Hippocampal formation (tissue), 2 donors: ENCODE measurements at places on chromosomes 1 and 21.

GRCh38 chr1:180590889-180591288 is 32.1 kb downstream of the OVAAL start:
- no peak for DNase-seq

GRCh38 chr1:204136814-204137213 is 15.0 kb downstream of the ETNK2 start:
- no peak for DNase-seq

DNA sequence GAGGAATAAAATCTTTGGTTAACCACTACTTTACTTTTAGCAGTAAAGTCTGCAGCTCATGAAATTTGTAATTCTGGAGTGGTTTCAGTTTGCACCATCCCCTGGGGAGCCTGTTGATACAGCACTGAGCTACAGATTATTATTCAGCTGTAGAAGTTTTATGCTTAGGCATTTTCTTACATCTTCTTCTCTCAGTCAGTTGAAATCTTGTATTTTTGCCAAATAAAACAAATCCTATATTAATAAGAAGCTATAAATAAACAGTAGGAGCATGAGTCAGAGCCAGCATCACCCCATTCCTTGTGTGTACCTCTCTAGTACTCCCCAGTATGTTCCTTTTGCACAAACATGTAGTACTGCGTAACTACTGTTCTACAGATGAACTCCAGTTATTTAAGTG is 118.9 kb downstream of the ATF6 start:
- DNase-seq = no peak

- DNase-seq = no peak
Observed at GRCh38 chr1:193555662-193556441, 369.4 kb upstream of the B3GALT2 start.

DNA sequence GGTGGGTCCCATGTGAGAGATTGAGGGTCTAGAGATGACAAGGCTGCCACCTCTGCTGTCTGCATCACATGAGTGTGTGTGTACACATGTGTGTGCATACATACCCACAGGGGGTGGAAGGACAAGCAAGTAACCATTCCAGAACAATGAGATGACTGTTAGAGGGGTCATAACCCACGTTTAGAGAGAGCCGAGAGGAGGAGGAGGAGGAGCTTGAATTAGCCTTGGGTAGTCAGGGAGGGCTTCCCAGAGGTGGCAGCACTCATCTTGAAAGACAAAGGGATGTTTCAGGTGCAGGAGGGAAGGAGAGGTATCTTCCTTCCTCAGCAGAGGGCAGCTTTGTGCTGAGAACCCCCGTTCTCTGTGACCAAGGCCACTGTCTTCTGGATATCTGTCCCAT is 21.3 kb downstream of the TNFRSF1B start:
- DNase-seq = no peak

DNA sequence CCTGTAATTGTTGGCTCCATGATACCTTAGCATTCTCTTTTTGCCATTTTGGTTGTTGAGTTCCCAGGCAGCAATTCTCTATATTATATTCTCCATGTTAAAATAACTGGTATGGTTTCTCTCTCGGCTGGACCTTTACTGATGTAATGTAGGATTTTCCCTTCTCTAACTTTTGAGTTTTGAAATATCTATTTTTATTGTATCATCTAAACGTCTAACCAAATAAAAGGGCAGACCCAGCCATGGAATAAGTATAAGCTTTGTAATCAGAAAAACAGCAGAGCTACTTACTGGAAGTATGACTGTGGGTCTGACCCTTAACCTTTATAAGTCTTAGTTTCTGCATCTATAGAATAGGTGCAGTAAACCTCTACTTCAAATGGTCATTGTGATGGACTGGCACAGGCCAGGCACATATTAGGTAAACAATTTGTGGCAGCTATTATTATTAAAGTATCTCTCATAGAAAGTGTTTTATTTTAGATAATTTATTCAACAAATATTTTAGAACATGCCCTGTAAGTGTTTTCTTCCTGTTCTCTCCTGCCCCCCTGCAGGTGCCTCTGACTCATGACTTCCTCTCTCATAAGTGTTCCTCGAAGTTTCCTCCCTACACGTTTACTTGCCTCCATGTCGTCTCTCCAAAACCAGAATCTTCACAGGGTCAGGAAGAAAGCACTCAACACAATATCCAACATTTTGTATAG is 224.9 kb upstream of the FGGY start:
- DNase-seq = no peak

GRCh38 chr1:101238681-101239094 is 1.9 kb downstream of the S1PR1 start:
- peak; percentile 60 for DNase-seq

- no peak for DNase-seq
Observed at GRCh38 chr1:206778031-206778430, 5.7 kb upstream of the IL10 start.

DNA sequence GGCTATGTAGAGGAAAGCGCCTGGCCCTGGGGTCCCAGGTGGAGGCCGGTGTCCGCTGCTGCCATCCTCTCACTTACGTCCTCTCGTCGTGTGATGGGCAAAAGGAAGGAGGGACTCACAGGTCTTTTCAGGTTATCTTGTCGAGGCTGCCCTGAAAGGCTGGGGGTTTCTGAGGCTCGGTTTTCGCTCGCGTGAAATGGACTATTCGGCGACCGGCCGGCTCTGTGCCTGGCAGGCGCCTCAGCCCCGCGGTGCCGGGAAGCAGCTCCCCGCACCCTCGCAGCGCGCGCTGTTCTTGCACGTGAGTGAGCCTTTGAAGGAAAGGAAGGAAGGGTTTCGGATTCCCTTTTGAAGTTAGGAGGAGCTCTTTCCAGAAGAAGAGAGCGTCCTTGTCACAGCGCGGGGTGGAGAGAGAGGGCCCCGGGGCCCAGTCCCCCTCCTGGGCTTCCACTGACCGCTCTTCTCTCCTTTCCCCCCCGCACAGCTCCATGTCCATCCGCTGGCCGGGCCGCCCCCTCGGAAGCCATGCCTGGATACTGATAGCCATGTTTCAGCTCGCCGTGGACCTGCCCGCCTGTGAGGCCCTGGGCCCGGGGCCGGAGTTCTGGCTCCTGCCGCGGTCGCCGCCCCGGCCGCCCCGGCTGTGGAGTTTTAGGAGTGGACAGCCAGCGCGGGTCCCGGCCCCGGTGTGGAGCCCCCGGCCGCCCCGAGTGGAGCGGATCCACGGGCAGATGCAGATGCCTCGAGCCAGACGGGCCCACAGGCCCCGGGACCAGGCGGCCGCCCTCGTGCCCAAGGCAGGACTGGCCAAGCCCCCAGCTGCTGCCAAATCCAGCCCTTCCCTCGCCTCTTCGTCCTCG is 57.2 kb downstream of the AJAP1 start:
- no peak for DNase-seq

DNA sequence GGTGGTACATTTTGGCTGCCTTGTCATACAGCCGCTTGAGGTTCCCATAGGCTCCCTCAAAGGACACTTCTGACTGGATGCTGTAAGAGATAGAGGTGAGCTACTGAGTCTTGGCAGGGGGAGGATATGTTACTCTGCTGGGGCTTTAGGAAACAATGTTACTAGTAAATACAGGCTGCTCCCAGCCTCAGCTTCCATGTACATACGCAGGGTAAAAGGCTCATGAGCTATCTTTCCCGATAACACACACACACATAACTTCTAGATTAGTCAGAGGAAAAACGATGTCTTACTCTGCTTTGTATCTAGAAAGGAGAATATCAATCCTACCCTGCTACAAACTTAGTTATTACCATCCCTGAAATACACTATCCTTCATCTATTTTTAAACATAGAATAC is 14.3 kb downstream of the SMG5 start:
- no peak for DNase-seq

- DNase-seq = no peak
Observed at GRCh38 chr1:207833381-207833780, 77.5 kb downstream of the CD34 start.

GRCh38 chr1:32455958-32456357 is 8.9 kb upstream of the ZBTB8B start:
- no peak for DNase-seq

DNA sequence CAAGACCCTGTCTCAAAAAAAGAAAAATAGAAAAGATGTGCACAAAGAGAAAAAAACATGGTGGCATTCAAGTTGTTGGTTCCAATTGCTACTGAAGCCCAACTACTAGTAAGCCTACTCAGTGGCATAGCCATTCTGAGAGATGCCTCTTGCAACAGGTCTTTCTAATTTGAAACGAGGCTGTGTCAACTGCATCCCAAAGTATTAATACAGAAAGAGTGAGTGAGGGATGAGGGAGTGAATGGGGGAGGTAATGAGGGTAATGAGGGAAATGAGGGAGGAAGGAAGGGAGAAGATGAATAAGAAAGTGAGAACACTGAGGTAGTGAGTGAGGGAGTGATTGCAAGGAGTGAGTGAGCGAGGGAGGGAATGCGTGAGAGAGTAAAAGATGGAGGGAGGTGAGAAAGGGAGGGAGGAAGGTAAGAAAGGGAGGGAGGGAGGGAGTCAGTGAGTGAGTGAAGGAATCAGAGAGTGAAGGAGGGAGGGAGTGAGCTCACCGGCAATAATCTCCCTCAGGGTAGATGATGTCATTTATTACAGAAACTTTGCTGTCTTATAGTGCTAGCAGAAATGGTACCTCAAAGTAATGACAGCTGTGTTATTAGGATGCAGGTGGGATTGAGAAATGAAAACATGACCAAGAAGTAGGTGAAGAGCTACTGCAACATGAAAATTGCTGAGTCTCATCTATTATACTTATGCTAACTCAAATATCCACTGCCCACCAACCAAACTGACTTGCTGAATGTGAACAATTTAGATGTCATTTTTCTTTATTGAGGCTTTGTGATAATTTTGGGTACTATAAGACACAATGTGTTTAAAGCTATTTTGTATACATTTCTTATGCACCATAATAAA is 75.6 kb upstream of the ADAM30 start:
- no peak for DNase-seq

GRCh38 chr1:22751124-22751531 is 40.5 kb downstream of the EPHB2 start:
- no peak for DNase-seq

DNA sequence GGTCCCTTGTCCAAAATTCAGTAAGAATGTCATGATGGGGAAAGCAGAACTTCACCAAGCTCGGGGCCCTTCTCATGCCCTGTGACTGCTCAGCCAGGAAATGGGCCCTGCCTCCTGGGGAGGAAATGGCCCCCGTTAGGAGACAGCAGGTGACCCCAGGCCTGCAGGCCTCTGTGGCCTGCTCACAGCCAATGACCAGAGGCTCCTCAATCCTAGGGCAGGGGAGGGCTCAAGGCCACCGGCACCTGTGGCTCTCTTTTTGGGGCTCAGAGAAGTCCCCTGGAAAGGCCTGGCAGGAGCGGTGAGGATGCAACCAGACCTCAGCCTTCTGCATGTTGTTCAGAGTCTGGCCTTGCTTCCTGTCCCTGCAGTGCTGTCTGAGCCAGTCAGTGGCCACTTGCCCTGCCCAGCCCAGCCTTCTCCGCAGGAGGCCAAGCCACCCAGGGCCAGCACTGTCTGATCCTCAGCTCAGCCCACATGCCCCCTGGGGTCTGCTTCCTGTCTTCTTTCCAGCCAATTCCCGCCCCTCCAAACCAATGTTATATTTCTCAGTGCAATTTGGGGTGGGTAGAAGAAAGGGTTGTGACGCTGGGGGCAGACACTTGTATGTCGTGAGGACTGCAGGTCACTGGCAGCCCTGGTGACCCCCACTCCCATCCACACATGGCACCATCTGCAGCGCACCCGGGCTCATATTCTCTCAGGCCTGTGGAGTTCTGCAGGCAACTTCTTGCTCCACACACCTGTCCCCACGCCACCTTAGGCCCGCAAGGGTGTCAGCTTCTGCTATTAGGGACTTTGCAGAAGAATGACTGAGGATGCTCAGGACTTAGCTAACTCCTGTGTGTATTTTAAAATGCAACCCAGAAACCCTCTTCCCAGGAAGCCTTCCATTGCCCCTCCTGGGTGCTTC is 83.6 kb downstream of the ITPKB start:
- DNase-seq = no peak

DNA sequence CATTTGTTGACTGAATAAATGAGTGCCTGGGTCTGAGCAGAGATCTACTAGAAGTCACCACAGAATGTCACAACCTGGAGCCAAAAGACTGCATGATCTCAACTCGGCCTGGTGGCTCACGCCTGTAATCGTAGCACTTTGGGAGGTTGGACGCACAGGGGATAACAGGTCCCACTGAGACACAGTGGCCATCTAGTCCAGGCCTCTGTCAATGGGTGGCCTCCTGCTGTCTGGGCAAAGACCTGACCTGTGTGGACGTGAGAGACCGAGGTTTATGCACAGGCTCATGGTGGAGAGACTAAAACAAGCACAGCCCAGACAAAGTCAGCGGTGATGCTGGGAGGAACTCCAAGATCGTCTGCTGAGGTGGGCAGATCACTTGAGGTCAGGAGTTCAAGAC is 103.0 kb upstream of the BACE2 start:
- DNase-seq = no peak

DNA sequence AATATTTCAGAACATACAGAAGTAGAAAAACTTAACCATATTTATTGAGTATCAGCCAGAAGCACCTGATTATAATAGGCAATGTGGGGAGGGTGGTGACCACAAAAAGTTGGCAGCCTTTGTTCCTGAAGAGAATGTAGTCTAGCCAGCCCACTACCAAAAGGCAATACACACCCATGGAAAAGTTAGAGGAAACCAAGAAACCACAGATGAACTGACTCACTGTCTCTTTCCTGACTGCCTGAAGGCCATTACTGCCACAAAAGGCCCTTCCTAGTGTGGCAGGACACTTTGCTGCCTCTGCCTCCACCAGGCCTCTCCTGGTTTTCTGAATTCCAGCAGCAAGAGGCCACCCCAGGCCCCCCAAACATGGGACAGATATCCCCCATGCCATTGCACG is 14.6 kb upstream of the PROX1 start:
- no peak for DNase-seq

DNA sequence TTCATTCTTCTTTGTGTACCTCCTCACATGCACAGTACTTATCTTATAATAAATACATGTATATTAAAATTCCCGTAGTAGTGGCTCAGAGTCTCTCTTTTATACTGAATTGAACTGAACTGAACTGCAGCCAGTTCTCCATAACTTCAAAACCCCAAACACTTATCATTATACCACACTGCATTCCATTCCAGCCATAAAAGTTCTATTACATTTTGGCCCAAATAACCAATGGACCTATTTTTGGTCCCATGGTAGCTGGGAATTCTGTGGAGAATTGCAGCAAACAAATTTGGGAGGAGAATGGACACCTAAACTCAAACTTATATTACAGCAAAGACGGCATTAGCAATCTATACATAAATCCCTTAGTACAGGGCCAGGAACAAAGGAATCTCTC is 86.6 kb upstream of the C1orf87 start:
- DNase-seq = no peak

DNA sequence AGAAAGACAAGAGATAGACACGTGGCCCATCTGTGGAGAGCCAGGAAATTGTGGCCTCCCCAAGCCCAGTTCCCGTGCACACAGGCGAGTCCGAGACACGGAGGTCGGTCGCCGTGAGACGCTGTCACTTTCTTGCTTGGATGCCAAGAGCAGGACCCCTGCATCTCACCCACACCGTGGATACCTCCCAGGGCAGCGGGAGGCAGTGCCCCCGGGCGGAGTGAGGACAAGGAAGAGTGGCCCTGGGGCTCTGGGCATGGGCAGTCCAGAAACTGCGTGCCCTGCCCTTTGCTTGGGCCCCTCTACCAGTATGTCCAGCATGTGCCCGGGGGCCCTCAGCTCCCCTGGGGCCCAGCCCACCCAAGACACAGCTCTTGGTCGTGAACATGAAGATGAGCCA is 24.7 kb upstream of the ARHGEF16 start:
- no peak for DNase-seq

GRCh38 chr21:28074676-28075075 is 918.0 kb downstream of the LTN1 start:
- DNase-seq = no peak

GRCh38 chr21:27248814-27249213 is 281.9 kb upstream of the ADAMTS5 start:
- DNase-seq = no peak

GRCh38 chr1:19452221-19452663 is 33.1 kb downstream of the CAPZB start:
- no peak for DNase-seq
